Fibroblast of upper back skin (primary cell): ENCODE measurements at places on chromosomes 11 and 22.

GRCh38 chr22:22156716-22157347 lies 87.8 kb upstream of the VPREB1 start:
- DNase-seq: peak; percentile 62

- DNase-seq: peak; percentile 95
These were observed 35.0 kb upstream of the SORL1 start for GRCh38 chr11:121417055-121417551.

DNA sequence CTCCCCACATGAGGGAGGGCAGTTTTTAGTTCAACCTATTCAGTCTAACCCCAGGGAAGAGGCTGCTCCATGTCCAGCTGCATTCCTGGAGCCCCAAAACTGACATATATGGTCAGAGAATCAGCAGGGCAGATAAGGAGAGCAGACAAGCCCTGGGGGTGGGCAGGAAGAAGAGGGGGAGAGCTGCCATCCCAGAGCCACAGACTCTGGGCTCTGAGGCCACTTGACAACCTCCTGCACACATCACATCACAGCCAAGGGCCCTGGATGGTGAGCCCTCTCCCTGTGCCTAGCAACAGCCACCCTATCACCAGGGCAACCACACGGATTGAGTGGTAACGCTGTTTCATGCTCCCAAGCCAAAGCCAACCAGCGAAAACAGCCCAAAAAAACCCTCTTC lies 3.1 kb downstream of the ARHGAP1 start:
- no peak for DNase-seq

DNA sequence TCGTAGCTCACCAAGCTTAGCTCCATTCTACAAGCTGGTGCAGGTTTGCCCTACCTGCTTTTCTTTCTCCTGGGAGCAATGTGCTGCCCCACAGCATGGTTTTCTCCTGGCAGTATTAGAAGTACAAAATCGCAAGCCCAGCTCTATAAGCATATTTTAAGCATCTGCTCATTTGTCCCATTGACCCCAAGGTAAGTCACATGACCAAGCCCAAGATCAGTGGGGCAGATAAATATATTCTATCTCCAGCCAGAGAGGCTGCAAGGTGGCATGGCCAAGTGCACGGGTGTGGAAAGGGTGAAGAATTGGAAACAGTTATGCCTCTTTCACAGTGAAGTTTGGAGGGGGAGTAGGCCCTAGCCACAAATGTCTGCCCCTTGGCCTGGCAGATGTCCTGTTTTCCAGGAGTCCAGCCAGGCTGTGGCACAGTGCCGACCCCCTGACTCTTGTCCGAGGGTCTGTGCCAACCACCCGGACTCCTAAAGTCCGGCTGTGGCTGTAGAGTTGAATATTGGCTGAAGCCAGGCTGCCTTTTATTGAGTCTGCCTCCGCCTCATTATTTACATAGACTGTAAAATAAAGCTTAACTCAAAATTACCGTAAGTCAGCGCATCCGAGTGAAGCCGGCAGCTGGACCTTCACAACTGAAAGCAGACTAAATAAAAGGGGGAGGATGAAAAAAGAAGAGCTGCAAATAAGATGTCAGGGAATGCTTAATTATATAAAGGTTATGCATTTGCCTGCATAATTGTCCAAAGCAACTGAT lies 165.7 kb downstream of the COMMD9 start:
- no peak for DNase-seq

GRCh38 chr11:118841469-118842242 lies 42.0 kb upstream of the CXCR5 start:
- no peak for DNase-seq

DNA sequence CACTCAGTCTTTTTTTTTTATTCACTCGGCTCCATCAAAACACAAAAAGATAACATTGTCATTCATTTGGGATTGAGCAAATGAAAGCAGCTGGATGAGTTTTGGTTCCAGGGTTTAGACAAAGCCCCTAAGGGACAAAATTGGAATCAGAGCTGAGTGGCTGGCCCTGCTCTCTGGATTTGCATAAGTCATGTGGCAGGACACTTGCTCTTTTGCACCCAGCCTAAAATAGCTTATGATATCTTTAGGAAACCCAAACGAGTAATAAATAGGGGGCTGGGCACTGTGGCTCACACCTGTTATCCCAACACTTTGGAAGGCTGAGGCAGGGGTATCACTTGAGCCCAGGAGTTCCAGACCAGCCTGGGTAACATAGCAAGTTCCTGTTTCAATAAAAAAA lies 11.0 kb upstream of the TMEM121B start:
- DNase-seq: no peak

DNA sequence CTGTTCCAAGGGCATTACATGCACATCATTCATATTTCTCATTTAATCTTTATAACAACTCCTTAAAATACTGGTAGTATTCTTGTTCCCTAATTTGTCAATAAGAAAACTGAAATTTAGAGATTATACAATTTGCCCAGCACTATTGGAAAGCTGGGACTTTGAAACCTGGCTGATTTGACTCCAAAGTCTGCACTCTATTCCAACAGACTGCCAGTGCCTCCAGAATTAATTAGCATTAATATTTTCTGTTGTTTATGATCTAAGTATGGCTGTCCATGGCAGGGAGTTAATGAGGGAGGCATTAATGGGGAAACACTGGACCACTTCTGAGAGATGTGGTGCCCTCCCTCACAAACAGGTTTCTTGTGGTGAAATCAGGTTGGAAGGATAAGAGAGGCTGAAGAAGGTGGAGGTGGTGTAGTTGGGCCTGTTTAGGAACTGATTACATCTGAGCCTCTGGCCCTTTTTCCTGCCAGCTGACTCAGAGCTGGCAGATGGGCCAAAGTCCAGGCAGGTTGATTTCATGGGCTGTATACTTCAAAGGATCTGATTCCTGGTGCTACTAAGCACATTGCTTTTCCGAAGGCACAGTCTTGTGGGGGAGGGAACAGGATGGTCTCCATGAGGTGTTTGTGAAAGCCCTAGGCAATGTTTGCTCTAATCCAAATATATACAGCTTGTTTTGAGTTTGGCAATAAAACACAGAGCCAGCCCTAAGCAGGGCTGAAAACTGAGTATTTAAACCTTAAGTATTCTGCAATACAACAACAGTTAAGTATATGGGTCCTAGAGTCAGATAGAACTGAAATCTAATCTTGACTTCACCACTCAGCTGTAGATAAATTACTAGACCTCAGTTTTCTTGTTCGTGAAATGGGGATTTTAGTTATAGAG lies 21.0 kb upstream of the RAB30 start:
- DNase-seq: no peak

DNA sequence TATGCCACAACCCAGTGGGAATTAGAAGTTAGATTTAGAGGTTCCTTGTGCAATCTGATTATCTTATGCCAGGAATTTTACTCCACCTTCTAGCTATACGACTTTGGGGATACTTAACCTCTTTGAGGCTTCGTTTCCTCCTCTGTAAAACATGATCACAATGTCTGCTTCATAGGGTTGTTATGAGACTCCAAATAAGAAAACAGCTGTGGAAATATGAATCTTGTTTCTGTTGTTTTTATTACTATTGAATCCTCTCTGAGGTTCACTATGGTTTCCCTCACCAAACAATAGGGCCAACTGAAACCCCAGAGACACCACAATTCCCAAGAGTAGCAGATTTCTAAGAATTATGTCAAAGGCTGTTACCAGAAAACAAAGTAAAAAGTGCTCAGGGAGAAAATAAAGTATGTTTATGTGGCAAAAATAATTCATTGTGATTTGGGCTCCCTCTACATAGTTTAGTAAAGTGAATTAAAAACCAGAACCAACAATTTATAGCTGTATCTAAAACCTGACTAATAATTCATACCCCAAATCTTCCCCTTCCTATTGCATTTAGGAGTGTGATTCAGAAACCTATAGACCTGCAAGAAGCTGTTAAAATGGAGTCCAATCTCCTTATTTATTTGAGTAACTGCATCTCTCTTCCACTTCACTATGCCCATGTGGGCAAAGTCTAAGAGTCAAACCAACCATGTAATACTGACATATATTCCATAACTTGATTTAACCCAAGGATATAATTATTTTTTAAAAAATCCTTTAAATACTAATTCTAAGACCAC lies 38.4 kb downstream of the AMBRA1 start:
- peak; percentile 36 for DNase-seq

DNA sequence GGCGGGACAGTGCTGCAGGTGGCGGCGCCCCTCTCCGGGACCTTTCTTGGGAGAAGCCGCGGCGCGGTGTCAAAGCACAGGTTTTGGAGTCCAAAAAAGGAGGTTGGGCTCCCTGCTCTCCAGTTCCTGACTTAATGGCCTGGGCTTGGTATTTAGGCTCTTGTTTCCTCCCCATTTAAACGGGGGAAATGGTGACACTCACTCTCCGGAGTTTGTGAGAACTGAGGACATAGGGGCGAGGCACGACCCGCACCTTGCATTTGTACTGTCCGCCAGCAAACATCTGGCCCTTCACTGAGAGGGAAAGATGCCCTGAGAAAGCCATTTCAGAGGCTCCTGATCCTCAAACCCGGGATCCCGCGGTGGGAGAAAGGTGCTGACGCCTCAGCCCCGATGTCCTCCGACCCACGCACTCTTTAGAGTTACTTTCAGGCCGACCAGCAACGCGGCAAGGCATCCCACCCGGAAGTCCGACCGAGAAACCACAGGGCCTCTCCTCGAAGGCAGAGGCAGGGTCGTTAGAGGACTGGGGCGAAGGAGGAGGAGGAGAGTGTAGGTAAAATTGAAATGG lies 2.9 kb upstream of the WDR74 start:
- DNase-seq: no peak

GRCh38 chr11:72243173-72244059 lies 560 bp downstream of the PHOX2A start:
- DNase-seq: no peak

GRCh38 chr11:96012086-96012824 lies 88.3 kb upstream of the MTMR2 start:
- peak; percentile 71 for DNase-seq

GRCh38 chr11:70001246-70001645 lies 76.9 kb upstream of the ANO1 start:
- DNase-seq: no peak

GRCh38 chr11:2934021-2934550 lies 4.9 kb upstream of the PHLDA2 start:
- DNase-seq: no peak

- no peak for DNase-seq
These were observed 45.5 kb downstream of the PIWIL3 start for GRCh38 chr22:24728790-24729637.

- DNase-seq: no peak
These were observed 100.5 kb upstream of the TIMP3 start for GRCh38 chr22:32701034-32701433.

DNA sequence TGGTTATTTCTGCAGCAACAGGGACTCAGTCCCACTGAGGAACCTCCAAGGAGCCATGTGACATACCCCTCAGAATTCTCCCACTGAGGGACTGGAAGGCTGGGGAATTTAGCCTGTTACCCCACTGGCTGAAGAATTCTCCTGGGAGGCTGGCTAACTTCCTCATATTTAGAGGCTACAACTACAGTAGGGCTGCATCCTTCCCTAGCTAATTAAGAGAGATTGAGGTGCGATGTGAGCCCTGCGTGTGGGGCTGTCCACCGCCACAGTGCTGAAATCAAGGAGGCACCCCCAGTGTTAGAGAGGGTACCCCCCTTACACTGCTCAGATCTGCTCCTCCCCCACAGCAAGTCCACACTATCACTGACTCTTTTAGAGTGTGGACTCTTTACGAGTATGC lies 21.1 kb downstream of the EIF3F start:
- DNase-seq: no peak

- DNase-seq: peak; percentile 21
These were observed 8.4 kb downstream of the DAGLA start for GRCh38 chr11:61688365-61689163.

- no peak for DNase-seq
These were observed 21.6 kb upstream of the LMO1 start for GRCh38 chr11:8285228-8285627.

- peak; percentile 58 for DNase-seq
These were observed 25.5 kb upstream of the GRK2 start for GRCh38 chr11:67240576-67241389.

GRCh38 chr11:124644426-124645280 lies 22.0 kb downstream of the TBRG1 start:
- peak; percentile 75 for DNase-seq

- no peak for DNase-seq
These were observed 15.7 kb downstream of the IFITM10 start for GRCh38 chr11:1734641-1735081.

GRCh38 chr11:65782816-65783228 lies 2.0 kb upstream of the AP5B1 start:
- DNase-seq: no peak

DNA sequence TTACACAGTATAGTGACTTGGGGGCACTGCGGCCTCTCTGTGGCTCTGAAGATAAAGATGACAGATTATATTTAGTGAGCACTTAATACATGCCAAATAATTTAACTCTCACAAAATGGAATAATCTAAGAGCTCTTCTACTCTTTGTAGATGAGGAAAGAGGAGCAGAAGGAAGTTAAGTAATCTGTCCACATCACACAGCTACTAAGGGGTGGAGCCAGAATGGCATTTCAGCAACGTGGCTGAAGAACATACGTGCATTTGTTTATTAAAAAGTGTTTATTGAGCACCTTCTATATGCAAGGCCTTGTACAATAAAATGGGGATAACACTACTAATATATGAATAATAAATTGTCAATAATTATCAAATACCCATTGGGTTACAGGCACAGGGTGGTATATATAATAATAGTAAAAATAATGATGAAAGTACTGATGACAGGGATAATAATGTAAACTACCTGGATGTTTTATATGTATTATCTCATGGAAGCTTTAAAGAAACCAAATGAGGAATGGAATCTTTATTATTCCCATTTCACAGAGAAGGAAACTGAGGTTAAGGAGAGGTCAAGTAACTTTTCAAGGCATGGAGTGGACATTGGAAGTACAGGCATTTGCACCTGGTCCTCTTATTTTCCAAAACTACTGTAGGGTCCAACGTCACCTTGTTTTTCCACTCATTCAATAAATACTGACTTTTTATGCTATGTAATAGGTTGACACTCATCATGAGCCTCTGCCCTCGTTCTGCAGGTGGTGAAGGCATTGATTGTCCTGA lies 38.0 kb upstream of the IL17RA start:
- no peak for DNase-seq

GRCh38 chr22:19615001-19615461 lies 90.8 kb upstream of the CLDN5 start:
- no peak for DNase-seq
